CD4-positive, alpha-beta memory T cell (primary cell): ENCODE measurements at places on chromosomes 1 and 21. TPM values are rescaled to one million over a fixed set of nuclear protein-coding genes. Genes with fewer than 3 reads are reported as not detected.

The AZIN2 gene
- total RNA-seq = 8.0 TPM

The LEFTY1 gene
- 0.75 TPM for total RNA-seq

The SPRR1B gene
- total RNA-seq = not detected

The LYPD8 gene
- total RNA-seq = not detected

The TSSK3 gene
- 4.3 TPM for total RNA-seq

DNA sequence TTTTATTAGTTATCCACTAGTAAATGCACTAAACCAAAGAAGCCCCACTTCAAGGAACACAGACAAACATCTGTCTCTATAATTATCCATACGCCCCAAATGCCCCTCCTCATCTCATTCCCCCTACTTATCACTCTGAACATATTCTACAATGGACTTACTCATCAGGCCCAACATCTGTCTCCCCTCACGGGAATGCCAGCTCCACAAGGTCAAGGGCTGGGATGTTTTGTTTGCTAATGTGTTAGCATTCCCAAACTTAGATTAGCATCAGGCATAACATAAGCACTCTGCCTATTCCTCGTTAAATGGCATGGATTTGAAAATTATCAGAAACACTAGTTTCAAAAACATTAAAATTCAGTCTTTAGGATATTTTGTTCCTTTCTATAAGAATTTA is 279.5 kb downstream of the DSCAM start:
- DNase-seq = no peak

DNA sequence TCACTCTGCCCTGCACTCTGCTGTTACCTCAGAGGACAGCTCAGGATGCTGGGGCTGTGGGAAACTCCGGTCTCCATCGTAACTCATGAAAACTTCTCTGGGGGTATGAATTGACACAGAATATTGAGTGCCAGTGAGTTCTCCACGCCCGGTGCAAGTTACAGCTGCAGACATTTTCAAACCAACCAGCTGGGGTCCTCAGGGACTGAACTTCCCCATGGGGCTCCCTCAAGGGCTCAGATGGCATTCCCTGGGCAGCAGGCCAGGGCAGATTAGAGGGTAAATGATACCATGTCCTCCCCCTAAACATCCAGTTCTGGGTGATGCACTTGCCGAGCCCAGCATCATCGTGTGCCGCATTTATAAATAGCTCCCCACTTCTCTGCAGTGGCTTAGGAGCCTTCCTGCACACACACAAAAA is 27.8 kb upstream of the CCSAP start:
- no peak for DNase-seq

DNA sequence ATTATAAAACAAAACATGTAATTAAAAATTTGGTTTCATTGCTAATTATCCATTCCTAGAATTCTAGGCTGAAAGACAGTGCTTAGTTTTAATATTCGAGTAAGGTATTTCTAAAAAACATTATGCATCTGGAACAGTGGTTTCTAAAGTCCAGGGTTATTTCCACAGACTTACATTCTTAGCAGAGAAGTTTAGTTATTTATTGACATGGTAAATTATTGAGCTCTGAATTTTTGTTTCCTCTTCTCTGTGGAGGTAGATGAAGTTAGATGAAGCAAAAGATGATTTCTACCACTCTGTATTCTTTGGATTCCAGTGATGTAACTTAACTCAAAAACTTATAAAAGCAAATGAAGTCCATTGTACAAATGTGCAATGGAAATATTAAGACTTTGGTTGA is 709.4 kb downstream of the MRPL39 start:
- no peak for DNase-seq

DNA sequence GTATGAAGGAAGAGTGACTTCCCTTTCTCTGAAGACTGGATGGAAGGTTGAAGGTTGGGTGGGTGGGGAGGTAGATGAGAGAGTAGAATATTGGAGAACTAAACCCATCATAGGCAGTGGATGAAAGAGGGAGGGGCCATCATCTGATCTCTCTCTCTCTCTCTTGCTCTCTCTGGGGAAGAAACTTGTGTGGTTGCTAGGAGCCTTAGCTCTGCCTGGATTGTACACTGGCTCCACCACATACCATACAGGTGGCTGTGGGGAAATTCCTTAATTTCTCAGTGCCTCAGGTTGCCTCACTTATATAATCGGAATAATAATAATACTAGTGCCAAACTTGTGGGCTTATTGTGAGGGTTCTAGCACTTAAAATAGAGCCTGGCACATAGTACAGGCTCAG is 9.5 kb downstream of the XCL1 start:
- no peak for DNase-seq

DNA sequence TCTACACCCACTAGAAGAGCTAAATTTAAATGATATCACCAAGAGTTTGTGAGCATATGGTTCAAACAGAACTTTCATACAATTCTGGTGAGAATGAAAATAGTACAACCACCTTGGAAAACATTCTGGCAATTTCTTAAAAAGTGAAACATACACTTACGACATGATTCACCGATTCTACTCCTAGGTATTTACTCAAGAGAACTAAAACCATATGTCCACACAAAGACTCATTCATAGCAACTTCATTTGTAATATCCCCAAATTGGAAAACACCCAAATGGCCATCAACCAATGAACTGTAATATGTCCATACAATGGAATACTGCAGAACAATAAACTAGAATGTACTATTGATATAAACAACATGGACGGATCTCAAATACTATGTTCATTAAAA is 51.2 kb upstream of the ADAM30 start:
- DNase-seq = no peak

- no peak for DNase-seq
These were observed 87.7 kb downstream of the SNX7 start for GRCh38 chr1:98749152-98749756.

DNA sequence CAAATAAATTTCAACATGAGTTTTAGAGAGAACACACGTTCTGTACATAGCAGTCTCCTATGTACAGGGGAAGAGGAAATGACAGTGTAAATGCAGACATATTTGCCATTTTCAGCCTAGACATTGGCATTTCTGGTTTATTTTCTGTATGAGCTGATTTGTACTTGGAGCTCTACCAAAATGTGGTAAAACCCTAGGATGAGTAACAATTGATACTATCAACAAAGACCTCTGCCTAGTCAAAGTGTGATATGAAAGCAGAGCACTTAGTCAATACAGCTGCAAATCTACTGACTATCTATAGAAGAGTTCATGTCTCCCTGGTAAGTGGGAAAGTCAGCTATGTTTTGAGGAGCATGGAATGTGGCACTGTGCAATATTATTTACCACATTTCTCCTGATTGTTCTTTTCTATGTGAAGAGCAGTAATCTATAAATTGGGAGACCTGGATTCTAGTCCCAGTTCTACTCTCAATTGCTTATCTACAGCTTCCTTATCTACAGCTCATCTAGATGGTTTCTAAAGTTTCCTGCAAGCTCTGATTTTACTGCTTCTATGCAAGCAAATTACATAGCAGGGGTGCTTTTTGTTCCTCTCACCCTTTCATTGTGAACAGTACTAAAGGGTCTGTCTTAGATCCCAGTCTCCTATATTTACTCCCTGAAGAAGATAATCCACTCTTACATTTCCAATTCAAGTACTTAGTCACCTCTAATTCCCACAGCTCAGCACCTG is 334.2 kb downstream of the NTNG1 start:
- DNase-seq = no peak

DNA sequence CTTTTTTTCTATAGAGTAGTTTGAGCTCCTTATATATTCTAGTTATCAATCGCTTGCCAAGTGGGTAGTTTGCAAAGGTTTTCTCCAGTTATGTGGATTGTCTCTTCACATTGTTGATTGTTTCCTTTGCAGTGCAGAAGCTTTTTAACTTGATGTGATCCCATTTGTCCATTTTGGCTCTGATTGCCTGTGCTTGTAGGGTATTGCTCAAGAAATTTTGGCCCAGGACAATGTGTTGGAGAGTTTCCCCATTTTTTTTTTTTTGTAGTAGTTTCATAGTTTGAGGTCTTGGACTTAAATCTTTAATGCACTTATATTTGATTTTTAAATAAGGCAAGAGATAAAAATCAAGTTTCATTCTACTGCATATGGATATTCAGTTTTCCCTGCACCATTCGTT is 774.8 kb upstream of the ADAMTS5 start:
- DNase-seq = no peak

- DNase-seq = no peak
These were observed 698 bp upstream of the SLC22A15 start for GRCh38 chr1:115975569-115976061.

GRCh38 chr1:56525489-56526041 is 53.8 kb downstream of the PLPP3 start:
- no peak for DNase-seq

DNA sequence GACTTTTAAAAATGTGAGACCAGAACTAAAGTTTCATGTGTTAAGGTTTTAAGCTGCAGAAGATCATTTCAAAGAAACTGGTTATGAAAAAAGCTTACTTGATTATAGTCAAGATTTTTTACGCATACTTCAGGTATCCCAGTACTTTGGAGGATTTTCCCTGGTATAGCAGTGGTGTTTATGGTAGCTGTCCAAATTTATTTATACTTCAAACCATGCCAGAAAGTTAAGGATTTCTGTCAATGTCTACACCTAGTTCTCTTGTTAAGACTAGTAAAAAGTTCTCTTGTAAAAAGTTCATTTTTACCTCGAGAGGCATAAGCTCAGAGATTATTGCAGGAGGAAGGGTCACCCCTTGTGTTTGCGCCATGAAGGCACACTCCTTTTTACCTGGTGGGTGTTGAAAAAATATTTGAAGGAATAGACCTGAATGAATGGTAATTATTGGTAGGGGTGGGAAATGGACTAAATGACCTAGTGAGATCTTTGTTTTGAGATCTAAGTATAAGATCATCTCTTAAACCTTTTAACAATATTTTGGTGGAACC is 2.8 kb downstream of the DYRK1A start:
- no peak for DNase-seq

DNA sequence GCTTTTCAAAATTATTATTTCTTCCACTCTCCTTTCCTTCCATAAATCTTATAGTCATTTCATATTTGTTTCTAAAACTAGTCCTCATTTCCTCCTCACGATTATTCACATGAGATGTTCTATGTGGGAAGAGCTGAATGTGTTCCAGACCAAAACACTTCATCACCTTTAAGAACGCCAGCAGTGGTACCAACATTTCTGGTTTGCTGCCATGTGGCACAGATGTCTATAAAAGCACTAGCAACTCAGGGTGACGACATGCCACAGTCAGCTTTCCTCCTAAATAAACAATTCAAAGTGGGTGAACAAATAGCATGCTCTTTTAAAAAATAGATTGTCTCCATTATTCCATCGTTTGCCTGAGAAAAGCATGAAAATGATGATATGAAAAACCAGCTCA is 1217.8 kb upstream of the ADGRL2 start:
- no peak for DNase-seq

DNA sequence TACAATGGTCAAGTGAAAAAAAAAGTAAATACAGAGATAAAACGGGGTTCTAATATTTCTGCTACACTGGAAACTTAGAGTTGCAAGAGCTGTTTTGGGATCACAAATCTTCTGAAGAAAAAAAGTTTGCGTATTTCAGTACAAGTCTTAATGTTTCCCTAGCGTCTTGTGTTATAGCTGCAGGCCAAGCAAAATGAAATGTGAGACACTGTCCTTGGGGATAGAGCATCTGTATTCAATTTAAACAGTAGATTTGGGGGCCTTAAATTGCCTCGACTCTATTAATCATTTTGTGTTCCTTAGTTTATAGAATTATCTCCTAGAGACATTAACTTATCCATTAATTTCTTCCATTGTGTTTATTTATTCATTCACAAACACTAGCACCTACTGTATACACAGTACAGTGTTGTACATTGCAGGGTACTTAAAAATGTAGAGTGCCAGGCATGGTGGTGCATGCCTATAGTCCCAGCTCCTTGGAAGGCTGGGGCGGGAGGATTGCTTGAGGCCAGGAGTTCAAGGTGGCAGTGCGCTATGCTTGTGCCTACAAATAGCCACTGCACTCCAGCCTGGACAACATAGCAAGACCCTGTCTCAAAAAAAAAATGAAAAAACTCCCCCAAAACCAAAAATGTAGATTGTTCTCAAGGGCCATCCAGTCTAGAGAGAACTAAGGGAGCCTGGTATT is 7.9 kb downstream of the DISC1 start:
- no peak for DNase-seq

DNA sequence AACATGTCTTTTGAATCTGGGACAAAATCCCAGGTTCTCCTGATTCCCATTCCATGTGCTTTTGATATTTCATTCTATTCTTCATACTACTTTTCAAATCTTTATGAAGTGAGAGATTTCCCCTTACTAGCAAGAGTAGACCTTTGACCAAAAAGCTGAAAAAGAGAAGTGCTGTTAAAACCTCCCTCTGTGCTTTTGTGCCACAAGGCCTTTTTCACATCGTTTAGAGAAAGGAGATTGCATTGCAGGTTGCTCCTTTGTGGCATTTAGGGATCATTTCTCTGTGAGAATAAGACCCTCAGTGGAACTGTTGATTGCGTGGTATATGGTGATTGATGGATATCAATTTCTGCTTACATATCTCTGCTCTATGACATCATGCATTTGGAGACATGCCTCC is 148.8 kb downstream of the TGFB2 start:
- no peak for DNase-seq

DNA sequence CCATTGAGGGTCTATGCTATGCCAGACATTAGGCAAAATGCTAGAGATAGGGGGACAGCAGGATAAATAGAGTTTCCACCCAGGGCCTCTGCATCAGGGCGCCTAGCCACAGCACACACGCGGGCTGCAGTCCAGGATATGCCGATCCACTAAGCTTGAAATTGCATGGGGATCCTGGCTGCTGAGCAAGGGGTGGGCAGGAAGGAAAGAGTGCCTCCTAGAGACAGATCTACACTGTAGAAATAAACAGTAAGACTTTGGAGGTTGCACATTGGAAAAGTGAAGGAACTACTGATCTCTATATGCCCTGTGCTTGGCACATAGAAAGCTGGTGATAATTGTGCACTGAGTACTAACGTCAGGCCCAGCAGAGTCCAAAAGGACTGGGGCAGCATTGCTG is 411.1 kb downstream of the PRDM2 start:
- DNase-seq = no peak

GRCh38 chr1:65230731-65231481 is 78.4 kb upstream of the DNAJC6 start:
- no peak for DNase-seq

- DNase-seq = peak; percentile 20
These were observed 21.6 kb upstream of the DPYD start for GRCh38 chr1:97942161-97943123.

DNA sequence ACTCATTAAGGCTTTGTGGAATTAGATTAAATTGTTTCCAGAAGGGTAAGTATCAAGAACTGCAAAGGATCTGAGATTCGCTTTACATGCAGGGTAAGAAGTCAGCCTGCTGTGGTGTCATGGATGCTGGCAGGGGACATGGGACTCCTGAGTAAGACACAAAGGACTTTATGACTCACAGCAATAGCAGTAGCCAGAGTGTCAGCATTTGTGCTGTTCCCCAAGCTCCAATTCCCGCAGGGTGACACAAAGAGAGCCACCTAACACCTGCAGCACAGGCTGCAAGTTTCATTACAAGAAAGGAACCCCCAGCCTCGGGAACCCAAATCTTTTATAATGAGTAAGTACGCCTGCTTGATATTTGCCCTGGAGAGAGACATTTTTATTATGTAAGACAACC is 298.1 kb upstream of the POU3F1 start:
- no peak for DNase-seq

GRCh38 chr1:209601809-209602657 is 18.5 kb downstream of the CAMK1G start:
- DNase-seq = peak; percentile 18

- DNase-seq = no peak
These were observed 2.0 kb downstream of the ZMYM6 start for GRCh38 chr1:35029761-35030160.

GRCh38 chr21:21436012-21436534 is 437.9 kb downstream of the NCAM2 start:
- DNase-seq = no peak
